ENCODE measurements at places on chromosomes 1 and 21.
A peak's percentile ranks its signal among the peaks of the same experiment; 100 is the strongest.

GRCh38 chr1:189868021-189868420 is 609.6 kb downstream of the BRINP3 start:
- DNase-seq: no peak

DNA sequence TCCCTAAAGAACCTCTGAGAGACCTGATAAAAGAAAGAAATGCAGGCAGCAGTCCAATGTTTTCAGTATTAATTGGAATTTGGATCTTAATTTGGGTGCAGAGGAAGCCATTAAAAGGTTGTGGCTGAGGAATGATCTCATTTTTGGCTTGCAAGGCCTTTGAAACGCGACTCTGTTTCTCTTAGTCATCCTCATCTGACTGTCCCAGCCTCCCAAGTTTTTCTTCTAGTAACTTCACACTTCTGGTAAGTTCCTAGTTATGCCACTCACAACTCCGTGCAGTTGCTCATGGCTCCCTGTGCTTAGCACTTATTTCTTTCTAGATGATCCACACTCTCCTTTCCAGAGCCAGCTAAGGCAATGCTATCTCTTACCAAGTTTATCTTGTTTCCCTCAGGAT is 147.4 kb upstream of the USP24 start:
- no peak for DNase-seq

- no peak for DNase-seq
Observed at GRCh38 chr1:21264898-21265297, 25.4 kb downstream of the ECE1 start.

DNA sequence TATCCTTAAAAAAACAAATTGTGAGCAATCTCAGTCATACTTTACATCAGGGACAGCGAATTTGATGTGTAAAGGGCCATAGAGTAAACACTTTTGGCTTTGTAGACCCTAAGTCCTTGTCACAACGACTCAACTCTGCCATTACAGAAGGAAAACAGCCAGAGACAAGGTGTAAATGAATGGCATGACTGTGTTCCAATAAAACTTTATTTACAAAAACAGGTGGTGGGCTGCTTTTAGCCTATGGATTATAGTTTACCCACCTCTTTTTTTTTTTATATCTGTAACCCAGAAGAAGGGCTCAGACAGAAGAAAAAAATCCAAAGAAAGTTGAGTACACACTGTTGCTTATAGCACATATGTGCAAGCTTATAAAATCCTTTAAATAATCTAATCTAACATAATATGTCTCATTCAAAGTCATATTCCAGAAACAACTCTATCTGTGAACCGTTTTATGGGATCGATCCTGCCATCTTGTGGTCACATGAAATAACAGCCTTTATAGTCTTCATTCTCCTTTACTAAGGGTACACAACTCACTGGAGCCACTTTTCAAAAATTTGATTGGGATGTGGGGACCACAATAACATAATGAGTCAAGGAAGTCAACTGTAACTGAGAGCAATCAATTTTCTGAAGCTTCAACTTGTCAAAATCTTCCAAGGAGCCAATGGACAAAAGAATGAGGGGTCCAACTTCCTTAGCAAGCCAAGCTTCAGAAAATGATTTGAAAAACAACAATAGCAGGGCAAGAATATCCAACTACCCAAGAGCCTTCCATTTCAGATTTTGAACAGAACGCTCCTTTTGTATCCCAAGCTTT is 142.2 kb upstream of the KRTAP19-8 start:
- DNase-seq: no peak

DNA sequence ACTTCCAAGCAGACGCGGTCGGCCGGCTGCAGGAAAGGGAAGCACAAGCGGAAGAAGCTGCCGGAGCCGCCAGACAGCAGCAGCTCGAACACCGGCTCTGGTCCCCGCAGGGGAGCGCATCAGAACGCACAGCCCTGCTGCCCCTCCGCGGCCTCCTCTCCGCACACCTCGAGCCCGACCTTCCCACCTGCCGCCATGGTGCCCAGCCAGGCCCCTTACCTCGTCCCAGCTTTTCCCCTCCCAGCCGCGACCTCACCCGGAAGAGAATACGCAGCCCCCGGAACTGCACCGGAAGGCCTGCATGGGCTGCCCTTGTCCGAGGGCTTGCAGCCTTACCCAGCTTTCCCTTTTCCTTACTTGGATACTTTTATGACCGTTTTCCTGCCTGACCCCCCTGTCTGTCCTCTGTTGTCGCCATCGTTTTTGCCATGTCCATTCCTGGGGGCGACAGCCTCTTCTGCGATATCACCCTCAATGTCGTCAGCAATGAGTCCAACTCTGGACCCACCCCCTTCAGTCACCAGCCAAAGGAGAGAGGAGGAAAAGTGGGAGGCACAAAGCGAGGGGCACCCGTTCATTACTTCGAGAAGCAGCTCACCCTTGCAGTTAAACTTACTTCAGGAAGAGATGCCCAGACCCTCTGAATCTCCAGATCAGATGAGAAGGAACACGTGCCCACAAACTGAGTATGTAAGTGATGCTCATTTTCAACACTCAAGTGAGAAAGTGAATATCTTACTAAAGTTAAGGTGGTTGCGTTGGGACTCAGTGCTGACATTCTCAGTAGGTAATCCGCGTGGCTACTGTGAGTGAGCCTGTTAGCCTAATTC is 25.5 kb downstream of the UTS2 start:
- DNase-seq: peak; percentile 25

DNA sequence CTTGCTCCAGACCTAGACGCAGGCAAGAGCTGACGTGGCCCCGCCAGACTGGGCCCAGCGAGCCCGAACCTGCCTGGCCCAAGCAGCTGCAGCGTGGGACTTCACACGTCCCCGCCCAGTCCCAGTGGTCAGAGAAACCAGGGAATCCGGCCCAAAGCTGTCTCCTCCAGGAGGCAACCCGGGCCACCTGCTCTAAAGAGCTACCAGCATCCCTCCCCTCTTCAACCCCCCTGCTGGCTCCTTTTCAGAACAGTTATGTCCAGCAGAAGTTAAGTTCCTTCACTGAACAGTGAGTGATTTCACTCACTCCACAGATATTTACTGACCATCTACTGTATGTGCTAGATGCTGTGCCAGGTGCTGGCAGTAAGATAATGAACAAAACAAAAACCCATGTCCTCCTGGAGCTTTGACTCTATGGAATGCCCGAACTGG is 2.1 kb upstream of the EFNA1 start:
- no peak for DNase-seq

- DNase-seq: no peak
Observed at GRCh38 chr1:2939041-2939552, 82.2 kb upstream of the ACTRT2 start.

- DNase-seq: no peak
Observed at GRCh38 chr1:184299796-184300195, 87.0 kb upstream of the C1orf21 start.

DNA sequence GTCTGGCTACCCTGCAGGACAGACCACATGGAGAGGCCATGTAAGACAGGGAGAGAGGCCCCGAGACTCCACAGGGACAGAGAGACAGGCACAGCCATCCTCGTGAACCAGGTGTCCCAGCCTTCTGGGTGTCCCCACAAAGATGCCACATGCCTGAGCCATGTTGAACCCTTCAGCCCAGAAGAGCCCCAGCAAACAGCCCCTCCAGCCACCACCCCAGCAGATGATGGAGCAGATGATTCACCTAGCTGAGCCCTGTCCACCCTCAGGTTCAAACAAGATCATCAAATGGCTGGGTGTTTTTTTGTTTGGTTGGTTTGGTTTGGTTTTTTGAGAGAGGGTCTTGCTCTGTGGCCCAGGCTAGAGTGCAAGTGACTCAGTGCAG is 78.7 kb downstream of the DHRS3 start:
- DNase-seq: no peak

- DNase-seq: no peak
Observed at GRCh38 chr1:209920844-209921243, 17.2 kb upstream of the SYT14 start.

DNA sequence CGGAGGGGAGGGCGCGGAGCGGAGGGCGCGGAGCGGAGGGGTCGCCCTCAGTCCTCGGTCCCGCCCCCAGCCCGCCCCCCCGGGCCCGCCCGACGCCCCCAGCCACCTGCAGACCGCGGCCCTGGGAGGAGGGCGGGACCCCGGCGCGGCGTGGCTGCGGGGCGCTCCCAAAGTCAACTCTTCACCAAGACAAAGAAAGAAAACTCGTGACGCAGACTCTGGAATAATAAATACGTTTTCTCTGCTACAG is 1.2 kb downstream of the HES4 start:
- no peak for DNase-seq

DNA sequence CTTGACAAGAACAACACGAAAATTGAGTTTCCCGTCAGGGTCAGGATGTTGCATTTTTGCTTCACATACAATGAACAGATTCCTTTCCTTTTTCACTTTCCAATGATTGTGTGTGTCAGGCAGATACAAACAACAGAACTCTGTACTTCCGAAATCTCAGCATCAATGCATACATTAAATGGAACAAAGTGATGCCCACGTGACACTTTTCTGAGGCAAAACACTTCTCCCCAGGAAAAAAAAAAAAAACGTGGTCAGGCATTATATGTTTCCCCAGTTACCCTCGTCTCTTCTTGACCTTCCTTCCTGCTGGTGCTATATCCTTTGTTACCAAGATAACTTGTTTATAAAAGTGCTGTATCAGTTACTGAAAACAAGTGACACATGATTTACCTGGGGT is 181.8 kb downstream of the ZNF281 start:
- DNase-seq: no peak

- DNase-seq: no peak
Observed at GRCh38 chr1:212953321-212953720, 3.0 kb downstream of the VASH2 start.

DNA sequence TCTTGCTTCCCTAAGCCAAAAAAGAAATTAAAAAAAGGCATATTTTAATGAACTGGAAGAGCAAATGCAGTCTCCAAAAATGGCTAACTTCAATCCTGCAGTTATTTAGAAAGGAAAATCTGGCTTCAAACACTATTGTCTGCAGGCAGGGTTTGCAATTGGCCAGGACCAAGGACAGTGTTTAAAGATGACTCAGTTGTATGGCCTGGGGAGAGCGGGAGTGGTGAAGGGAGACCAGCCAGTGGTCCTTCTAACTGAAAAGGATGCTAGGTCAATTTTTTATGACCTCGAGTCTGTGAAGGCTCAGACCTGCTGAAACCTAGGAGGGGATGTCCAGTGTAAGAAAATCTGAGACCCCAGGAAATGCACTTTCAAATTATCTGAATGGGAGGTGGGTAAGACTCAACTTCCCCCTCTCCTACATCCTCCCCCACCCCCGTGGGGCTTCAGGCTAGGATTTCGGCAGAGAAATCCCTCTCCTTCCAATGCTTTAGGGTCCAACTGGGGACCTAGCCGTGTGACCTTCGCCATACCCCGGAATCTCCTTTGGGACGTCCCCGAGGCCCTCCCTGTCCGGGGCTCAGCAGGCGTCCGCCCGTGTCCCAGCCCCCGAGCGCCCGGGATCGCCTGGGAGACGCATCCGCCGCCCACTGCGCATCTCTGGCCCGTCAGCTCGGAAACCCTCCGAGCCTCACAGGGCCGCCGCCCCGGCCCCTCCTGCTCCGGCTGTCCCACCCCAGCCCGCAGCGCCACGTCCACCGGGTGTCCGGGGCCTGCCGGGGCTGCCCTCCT is 602 bp upstream of the RIMKLA start:
- peak; percentile 6 for DNase-seq

GRCh38 chr1:17314491-17314971 is 6.5 kb downstream of the PADI4 start:
- no peak for DNase-seq

DNA sequence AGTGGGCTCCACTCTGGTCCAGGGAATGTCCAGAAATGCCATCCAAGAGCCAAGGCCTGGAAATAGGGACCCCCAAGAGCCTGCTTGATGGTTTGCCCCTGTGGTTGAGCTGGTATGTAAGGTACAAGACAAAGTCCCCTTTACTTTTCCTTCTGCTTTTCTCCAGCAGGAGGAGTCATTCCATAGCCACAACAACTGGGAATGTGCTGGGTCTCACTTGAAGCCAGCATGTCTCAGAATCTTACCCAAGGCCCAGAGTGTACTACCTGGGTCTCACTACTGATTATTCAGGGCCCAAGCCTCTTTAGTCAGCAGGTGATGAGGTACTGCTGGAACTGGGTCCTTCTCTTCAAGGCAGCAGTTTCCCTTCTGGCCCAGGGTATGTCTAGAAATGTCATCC is 62.1 kb upstream of the CD55 start:
- no peak for DNase-seq

DNA sequence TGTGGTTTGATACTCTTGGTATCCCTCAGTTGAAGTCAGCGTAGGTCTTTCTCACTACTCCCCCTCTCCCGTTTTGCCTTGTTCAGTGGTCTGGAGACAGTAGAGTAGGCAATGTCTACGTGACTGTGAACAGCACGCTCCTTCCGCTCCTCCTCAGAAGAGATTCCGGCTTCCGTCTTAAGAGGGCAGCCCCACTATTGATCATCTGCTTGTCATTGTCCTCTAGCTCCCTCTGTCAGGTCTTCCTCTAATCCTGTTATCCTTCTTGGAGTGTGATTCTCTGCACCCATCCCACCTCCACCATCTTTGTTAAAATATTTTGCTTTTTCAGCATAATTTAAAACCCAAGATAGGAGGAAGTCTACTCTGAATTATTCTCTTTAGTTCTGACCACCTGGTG is 129.9 kb upstream of the KCNK2 start:
- DNase-seq: no peak

GRCh38 chr1:30368651-30369240 is 354.6 kb downstream of the MATN1 start:
- no peak for DNase-seq

DNA sequence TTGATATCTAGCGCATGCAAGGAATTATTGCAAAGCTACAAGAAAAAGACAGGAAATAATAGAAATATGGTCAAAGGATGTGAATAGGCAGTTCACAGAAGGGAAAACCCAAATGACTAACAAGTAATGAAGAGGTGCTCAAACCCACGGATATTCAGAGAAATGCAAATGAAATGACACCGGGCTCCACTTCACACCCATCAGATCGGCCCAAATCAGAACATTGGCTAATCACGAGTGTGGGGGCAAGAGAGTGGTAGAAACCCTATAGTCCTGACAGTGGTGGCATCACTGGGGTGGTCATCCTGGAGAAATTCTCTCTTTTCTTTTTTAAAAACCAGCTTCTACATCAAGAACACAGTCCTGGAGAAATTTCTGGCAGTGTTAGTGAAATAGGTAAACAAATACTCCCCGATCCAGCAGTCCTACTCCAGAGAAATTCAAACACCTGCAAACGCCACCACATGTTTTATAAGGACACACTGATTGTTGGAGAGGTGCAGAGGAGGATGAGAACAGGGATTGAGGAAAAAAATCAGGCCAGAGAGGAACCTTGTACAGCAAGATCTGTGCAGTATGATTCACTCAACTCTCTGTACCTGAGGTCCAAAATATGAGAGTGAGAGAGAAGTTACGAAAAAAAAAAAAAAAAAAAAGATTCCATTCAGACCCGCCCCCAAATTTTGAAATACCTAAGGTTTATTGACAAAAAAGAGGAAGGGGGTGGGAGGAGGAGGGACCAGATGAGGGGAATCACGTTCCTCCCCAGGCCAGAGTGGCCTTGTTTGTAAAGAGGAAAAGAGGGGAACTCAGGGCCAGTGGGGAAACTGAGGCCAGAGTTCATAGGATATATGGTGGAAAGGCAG is 9.2 kb upstream of the TNFRSF1B start:
- no peak for DNase-seq

- no peak for DNase-seq
Observed at GRCh38 chr1:171637928-171638576, 14.4 kb downstream of the MYOC start.

- no peak for DNase-seq
Observed at GRCh38 chr1:8747879-8748825, 69.3 kb downstream of the RERE start.

Data from activated CD4-positive, alpha-beta T cell treated with anti-CD3 and anti-CD28 coated beads for 24 hours (primary cell).